ENCODE measurements at places on chromosomes 2 and 18.

DNA sequence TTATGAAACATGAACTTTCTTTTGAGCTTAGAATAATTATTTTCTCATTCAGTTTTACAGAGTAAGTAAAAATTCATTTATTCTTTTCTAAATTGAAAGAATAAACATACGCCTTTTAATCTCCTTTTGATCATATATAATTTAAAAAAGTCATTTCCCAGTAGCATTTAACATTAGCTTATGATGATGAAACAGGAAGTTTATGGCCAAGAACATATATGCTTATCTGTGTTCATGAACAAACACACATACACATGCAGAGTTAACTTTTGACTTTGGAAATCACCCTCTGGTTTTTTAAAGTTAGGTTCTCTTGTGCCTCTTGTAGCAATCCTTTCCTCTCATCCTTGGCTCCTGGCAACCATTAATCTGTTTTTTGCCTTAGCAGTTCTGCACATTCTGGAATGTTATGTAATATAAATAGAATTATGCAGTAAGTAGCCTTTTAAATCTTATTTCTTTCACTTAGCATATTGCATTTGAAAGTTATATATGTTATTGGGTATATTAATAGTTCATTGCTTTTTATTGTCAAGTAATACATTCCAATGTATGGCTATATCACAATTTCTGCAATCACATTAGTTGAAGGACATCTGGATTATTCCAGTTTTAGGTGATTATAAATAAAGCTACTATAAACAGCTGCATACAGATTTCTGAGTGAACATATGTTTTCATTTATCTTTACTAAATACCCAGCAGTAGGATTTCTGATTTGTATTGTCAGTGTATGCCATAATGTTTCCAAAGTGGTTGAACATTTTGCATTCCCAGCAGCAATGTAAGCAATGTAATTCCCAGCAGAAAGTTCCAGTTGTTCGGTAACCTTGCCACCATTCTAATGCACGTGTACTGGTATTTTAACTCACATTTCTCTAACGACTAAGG lies 210.3 kb downstream of the ZRANB3 start:
- DNase-seq: no peak

DNA sequence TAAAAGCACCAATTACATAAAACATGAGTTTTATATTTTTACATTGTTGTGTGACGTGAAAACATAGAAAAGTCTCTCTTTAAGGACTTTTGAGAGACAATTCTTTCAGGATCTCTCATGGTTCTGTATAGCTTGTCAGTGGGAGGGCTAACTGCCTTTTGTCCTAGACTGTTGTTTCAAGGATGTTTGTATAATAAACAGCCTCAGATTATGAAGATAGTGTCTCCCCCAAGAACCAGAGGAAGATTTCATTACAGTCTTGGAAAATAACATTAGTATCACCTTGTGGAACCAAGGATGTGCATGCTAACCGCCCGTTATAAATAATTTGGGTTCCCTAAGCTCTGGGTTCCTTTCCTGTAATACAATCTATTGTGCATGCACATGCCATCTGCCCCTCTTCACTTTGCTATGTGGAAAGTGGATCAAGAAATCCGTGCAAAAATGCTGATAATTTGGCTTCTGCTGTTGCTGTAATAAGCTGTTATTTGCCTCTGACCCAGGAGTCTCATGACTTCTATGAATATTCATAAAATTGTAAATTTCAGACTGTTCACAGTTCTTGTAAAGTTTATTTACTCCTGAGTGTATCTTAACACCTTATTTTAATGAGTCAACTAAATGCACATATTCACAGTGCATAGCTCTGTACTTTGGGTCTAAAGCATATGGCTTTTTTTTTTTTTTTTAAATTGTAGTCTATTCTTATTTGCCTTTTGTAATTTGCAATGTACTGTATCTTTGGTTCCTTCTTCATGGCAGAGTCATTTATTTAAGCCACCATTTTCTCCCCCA lies 265.5 kb downstream of the PTH2R start:
- DNase-seq: no peak

DNA sequence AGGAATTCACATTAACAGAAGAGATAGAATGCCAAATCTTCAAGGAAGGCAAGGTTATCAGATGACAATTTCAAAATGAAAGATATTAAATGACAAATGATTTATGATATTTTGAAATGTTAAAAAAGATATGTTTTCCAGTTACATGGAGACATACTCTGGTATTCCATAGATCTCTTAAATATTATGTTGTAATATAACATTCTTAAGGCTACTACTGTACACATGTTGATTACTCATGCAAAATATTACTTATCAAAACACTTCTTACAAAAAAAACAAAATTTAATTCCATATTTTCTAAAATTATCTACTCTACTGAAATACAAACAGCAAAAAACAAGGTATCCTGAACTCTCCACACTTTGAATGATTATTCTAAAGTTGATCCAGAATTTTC lies 22.9 kb downstream of the RTTN start:
- no peak for DNase-seq

DNA sequence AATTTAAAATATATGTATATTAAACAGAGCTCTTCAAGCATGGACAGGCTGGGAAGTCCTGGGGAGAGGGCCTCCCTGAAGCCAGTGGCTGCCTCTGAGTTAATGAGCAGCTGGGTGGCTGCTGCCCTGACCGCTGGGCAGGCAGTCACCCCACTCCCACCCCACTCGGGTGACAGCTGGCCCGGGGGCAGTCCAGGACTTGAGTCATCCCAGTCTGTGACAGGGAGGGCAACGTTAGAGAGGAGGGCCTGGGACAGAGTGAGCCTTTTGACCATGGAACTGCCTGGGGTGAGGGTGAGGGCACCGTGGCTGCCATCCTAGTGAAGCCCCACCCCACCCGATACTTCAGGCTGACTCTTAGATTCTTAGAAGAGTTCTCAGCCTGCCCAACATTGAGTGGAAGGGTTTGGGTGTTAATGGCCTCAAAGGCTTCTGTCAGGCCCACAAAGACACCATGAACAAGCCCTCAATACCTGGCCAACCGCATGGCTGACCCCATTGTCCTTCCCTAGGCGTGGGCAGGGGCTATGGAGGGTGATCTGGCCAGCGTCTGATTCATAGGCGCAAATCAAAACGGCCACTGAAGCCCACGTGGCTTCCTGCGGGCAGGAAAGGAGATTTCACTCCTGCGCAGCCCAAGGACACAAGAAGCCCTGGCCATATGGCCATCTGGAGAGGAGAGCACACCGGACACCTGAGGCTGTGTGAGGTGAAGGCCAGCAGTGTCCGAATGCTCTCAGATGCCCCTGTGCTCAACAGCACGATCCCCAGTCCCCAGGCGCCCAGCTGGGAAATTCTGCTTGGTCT lies 47.5 kb downstream of the MRPS5 start:
- no peak for DNase-seq

- DNase-seq: no peak
Observed at GRCh38 chr2:189602233-189602632, 21.6 kb upstream of the SLC40A1 start.

DNA sequence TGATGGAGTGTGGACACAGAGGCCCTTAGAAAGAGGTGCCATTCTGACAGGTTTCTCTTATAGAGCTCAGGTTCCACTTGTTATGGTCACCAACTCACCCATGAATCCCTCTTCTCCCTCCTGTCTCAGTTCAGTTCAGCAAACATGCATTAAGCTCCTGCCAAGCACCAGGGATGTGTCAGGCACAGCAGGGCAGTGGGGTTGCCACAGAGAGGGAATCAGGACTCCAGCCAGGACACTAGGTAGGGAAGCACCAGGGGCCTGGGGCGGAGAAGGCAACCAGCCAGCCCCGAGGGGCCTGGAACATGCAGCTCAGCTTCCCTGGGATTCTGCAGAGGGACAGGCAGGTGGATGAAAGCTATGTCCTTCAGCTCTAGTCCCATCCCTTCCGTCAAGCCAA lies 44.6 kb downstream of the TOGARAM2 start:
- no peak for DNase-seq

- no peak for DNase-seq
Observed at GRCh38 chr2:19461504-19462255, 103.3 kb upstream of the OSR1 start.

GRCh38 chr2:152251811-152252210 lies 76.2 kb upstream of the STAM2 start:
- no peak for DNase-seq

DNA sequence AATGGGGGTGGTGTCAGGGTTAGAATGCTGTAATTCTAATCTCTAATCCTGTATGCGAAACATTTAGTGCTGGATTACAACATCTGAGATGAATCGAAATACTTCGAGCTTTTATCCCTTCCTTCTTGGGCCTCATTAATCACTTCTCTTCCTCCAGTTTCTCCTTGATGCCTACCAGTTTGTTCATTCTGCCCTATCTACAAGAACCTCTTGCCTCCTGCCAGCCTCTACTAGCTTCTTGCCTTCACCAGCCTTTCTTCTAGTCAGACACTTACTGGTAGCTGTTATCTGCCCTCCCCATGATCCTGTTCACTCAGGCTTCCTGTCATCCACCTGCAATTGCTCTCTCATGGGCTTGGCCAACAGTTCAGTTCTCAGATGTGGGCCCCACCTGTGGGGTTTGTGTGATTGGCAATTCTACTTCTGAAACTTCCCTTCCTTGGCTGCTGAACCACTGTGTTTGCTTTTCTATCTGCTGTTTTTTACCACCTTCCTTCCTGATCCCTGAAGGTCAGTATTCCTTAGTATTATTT lies 15.4 kb upstream of the FARP2 start:
- DNase-seq: no peak

DNA sequence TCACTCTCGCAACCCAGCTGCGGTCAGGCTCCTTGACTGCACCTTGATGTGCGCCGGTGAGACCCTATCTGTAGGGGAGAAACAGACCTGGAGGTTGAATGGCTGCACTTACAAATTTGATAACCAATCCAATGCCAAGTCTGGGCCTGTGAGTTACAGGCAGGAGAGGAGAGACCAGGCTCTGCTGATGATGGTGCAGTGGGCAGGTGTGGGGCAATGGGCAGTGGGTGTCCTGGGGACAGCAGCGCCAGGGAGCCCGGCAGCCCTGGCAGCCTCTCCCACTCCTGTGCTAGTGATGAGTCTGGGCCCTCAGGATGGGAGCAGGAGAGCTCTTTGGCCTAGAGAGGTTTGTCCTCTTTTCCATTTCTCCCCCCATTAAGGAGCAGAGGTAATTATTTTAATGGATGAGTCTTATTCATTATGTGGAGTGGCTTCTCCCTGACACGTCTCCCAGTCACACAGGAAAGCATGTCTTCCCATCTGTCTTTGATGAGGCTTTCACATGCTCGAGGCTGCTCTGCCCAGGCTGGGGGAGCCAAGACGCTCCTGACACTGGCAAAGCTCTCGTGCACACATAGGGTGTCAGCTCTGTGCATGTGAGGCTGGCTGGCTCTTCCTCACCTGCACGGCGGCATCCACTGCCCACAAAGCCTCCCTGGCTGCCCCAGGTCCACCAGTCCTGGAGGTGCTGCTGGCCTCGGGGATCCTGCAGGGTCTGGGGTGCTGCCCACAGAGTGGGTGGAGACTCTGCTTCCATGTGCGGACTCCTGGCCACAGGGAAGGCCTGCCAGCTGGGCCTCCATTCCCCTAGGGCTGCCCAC lies 10.0 kb upstream of the ALLC start:
- DNase-seq: no peak

DNA sequence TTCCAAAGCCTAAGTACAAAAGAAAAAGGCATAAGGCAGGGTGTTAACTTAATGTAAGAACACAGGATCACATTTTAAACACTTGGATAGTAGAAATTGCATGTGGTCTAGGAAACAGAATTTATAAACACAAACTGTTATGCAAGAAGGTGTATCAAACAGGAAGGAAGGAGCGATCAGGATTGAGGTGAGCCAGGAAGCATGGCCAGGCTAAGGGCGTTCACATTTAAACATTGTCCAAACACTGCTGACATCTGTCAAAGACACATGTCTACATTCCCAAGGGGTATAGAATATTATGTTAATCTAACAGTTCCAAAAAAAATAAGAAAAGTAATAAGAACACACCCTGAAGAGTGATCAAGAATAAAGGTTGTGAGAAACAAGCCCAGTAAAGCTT lies 71.3 kb downstream of the CCDC141 start:
- DNase-seq: no peak

- no peak for DNase-seq
Observed at GRCh38 chr2:96171831-96172230, 26.6 kb upstream of the DUSP2 start.

- no peak for DNase-seq
Observed at GRCh38 chr2:15703365-15703869, 111.7 kb downstream of the DDX1 start.

DNA sequence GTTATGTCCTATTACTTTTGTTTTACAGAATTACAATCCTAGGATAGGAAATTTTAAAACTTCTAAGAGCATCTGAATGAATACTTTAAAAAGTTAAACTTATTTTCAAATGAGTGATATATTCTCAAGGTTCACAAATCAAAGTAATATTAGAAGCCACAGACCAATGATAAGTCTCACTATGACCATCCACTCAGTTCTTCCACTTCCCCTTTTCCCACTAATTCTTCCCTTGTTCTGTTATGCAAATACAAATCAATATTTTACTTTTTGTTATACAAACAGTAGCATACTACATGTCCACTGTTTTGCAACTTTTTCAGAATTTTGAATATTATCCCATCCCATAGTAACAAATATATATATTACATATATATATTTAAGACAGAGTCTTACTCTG lies 20.2 kb downstream of the USP37 start:
- no peak for DNase-seq

Measured in HuH-7.5 (cell line).